ENCODE measurements at places on chromosomes 5 and 9. TPM values are rescaled to one million over a fixed set of nuclear protein-coding genes. Genes with fewer than 3 reads are reported as not detected.

The RNF180 gene
- total RNA-seq = 2.8 TPM

The MRNIP gene
- total RNA-seq = 21.0 TPM

The SNCAIP gene
- total RNA-seq = 5.1 TPM

The PITX1 gene
- 3.1 TPM for total RNA-seq

The PRUNE2 gene
- 95.6 TPM for total RNA-seq

The SHISAL2B gene
- not detected for total RNA-seq

The BRINP1 gene
- total RNA-seq = 0.33 TPM

The C8G gene
- 1.2 TPM for total RNA-seq

The PCDH12 gene
- under 0.01 TPM for total RNA-seq

The RELL2 gene
- 2.6 TPM for total RNA-seq

The DOCK8 gene
- total RNA-seq = under 0.01 TPM

The CACNA1B gene
- 0.17 TPM for total RNA-seq

The CCT5 gene
- total RNA-seq = 360 TPM

The GRIA1 gene
- total RNA-seq = 1.8 TPM

The IFNK gene
- not detected for total RNA-seq

The SPINK6 gene
- total RNA-seq = not detected

The CDC25C gene
- total RNA-seq = 0.26 TPM

The PDLIM4 gene
- total RNA-seq = 67.2 TPM

Measured in fibroblast of lung (primary cell).